CD4-positive, alpha-beta memory T cell (primary cell): ENCODE measurements at places on chromosomes 13 and 19.

DNA sequence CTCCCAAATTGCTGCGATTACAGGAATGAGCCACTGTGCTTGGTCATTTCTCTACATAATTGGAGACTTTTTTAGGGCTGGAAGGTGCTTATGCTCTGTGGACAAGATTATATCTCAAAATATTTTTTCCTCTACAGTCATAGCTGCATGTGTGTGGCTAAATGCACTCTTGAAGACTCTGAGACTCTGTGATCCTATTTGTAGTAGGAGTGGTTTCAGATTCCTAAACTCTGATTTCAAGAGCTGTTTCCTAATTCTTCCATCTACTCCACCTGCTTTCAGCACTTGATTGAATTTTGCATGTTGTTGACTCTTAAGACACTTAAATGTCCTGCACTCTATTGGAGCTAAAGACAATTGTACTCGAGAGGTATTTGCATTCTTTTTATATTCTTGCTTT is 78.0 kb downstream of the KLF5 start:
- DNase-seq = no peak

DNA sequence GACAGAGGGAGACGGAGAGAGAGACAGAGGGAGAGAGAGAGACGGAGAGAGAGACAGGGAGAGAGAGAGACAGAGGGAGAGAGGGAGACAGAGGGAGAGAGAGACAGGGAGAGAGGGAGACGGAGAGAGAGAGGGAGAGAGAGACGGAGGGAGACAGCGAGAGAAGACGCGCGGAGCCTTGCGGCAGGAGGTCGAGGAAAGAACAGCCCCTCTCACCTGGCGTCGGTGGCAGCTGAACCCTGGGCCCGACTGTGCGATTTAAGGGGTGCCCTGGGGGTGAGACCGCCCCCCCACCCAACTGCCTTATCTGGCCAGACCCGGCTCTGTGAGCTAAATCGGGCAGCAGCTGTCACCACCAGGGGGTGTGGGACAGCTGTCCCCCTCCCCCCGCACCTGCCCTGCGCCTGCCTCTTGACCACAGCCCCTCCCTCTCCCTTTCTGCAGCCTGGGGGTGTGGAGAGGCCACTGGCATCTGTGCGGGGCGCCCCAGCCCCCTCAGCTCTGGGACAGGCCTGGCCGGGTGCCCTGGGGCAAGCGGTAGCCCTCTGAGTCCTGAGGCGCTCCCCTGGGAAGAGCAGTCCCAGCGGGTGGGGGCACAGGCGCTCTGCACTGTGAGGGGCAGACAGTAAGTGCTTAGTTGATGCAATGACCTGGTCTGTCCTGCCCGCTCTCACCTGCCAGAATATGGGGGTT is 10.8 kb downstream of the JOSD2 start:
- DNase-seq = no peak

DNA sequence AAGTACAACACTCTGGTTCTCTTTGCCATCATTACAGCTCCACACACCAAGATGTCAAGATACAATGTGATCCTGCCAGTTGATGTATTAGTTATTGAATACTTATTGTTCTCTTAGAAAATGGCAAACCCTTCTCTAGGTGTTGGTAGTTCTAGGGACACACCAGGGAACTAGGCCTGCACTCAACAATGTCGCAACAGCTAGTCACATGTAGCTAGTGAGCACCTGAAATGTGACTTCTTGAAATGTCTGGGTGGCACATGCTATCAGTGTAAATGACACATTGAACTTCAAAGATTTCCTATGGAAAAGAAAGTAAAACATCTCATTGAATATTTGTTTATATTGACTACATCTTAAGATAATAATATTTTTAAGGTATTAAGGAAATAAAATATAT is 49.7 kb downstream of the DACH1 start:
- no peak for DNase-seq

DNA sequence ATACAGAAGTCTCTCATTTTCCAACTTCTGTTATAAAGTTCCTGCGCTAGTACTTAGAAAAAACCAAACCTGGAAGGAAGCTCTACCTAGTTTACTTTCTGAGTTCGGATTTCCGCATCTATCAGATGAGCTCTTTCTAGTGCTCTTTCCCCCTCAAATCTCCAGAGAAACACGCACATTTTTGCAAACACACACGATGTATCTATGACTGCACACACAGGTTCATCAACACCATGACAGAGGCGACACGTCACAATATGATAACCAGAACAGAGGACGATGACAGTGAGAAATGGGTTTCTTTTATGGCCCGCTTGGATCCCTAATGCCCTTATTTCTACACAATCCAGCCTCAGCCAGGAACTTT is 629 bp upstream of the LRRC63 start:
- peak; percentile 74 for DNase-seq

DNA sequence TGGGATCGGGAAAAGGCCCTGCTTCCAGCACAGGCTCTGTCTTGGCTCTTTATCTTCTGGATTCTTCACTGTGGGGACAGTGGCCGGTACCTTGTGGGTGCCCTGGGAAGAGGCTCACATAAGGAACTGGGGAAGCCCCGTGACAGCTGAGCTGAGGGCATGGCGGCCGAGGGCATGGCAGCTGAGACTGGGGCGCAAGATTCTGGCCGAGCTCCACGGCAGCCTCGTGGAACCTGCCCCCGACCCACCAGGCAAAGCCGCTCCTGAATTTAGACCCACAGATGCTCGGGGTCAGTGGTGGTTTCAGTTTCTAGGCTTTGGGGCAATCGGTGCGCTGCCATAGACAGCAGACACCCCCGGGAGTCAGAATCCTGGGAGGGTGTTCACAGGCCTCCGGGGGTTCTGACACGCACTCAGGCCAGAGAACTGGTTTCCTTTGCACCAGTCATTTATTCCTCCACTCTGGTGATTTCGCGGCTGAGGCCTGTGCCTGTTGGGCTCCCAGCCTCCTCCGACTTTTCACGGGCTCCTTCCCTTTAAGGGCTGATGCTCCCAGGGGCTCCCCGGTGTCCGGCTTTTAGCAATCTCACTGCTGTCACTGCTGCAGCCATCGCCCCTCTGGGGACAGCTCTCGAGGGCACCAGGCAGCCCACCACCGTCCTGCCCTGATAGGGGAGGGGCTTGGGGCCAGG is 117.6 kb downstream of the TEX29 start:
- no peak for DNase-seq

GRCh38 chr19:8357007-8357521 is 6.9 kb upstream of the ANGPTL4 start:
- no peak for DNase-seq

GRCh38 chr19:38287604-38288003 is 16.4 kb upstream of the C19orf33 start:
- DNase-seq = no peak

DNA sequence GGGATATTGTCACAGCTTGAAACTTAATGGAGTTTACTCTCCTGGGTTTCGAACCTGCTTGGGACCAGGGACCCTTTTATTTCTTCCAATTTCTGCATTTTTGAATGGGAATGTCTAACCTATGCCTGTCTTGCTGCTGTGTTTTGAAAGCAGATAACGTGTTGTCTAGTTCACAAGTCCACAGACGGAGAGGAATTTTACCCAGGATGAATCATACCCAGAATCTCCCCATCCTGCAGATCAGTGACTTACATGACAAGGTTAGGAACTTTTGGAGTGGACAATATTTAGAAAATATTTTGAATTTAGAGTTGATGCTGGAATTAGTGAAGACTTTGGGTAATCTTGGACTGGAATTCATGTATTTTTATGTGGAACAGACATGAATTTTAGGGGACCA is 68.6 kb upstream of the RFXAP start:
- DNase-seq = no peak

DNA sequence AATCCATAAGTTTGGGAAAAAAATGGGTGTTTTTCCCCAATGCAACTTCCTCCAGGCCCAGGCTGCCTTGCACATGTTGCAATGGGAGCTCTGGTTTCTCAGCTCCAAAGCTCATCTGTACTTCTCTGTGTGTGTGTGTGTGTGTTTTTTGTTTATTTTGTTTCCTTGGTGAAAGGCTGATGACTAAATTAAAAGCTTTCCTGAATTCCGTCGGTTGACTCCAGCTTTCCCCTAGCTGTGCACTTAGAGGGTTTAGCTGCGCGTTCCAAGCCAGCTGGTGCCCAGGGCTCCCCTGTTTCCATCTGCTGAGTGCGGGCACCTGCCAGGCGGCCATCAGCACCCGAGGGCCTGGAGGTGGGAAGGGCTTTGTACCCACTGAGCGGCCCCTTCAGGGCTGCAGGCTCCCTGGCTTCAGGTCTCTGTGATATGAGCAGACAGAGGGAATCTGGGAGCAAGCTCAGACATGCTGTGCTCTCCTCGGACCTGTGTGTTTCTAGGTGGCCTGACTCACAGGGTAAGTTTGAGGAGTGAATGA is 129.1 kb upstream of the SOX1 start:
- DNase-seq = no peak

DNA sequence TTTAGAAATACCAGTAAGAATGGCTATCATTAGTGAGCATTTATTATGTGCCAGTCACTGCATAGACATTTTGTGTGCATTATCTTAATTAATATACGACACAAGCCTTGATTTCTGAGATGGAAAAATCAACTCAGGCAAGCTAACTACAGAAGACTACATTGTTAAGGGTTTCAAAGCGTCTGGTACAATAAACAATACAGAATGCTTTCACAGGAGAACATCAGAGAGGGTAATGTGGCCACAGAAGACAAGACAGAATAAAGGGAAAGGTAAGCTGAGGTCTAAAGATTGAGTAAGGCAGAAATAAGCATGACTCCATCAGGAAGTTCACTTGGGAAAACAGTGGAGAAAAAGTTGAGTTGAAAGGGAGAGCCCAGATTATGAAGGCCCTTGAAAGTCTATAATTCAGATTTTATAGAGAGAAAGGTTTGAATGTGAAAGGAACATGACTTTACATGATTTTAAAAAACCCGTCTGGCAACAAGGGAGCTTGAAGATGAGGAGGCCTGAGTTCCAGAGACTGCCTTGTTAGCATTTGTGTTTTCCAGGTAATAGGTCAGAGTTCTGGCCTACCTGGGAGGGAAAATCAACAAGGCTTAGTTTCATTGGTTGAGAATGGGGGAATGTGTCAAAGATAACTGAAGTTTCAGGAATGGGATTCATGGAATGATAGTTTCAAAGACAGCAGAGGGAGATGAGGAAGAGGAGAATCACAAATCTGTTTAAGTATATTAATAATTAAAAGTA is 1.8 kb upstream of the MBNL2 start:
- DNase-seq = no peak

DNA sequence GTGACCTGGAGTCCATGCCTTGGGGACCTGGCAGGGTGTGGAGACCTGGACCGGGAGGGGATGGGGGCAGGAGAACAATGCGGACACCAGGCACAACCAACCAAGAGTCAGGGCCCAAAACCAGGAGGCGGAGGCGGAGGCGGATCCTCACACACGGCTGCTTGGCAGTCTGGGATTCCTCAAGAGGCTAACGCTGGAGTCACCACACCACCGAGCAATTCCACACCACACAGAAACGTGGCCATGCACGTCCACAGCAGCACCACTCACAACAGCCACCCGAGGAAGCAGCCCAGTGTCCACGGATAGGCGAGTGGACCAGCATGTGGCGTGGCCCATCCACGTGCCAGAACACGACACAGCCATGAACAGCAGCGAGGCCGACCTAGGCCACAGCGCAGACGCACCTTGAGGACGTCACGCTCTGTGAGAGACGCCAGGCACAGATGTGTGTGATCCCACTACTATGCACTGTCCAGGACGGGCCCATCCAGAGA is 17.7 kb downstream of the SBNO2 start:
- DNase-seq = no peak

DNA sequence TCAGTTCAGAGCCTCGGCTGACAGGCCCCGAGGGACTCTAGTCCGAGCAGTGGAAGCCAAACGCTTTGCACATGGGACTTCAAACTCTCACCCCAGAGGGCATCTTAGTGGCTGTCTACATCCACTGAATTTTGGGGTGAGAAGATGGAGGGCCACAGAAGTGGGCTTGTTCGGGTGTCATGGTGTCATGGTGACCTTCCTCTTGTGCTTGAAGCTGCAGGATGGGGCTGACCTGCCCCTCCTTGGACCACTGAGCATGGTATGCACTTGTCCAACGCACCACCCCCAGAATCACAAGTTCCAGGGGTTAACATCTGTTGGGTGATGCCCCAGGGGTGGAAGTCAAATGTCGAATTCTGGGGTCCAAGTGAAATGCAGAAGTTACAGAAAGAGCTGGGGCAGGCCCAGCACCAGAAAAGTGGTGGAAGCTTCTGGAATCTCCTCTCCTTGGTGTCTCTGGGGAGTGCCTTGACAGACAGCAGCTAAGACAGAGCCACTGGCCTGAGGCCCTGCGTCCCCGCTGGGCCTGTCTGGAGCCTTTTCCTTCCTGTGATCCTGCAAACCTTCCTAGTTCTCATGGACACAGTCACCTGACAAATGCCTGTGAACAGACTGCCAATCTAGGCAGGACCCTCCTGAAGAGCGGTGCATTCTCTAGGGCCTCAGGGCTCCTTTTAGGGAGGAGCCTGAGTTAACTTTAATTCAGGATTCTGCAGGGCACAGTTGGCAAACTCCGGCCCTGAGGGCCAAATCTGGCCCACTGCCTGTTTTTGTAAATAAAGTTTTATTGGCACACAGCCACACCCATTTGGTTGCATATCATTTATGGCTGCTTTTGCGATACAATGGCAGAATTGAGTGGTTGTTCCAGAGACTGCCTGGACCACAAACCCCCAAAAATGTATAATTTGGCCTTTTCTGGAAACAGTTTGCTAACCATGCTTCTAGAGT is 65.1 kb upstream of the RANBP3 start:
- no peak for DNase-seq

DNA sequence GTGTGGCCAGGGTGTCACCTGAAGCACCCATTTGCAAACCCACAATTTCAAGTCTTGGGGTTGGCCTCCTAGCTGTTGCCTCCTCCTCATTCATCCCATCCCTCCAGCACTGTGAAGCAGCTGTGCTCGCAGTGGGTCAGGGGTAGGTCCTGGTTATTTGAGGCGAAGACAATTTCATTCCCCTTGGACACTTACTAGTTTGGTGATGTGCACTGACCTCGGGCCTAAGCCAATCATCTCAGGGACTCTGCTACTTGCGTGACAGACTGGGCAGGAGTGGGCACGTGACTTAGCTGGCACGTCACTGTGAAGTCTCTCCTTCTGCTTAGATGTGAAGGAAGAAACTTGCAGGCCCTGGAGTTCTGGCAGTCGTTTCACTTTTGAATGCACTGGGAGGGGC is 3.5 kb upstream of the ATP11A start:
- no peak for DNase-seq

DNA sequence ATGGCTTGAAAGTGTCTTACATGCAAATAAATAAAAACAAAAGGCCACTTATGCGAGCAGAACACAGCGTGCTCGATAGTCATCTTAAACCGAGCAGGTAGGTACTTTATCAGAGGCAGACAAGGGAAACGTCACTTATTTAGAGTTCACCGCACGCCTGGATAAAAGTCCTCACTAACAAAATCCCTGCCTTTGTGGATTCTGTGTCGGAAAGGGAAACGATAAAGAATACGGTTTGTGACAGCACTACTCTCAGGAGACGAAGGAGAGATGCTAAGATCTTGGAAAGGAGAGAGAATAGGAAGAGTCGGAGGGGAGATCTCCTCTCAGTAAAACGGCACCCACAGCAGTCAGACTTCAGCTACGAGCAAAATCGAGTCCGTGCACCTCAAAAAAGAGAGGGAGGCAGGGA is 581 bp downstream of the RCBTB1 start:
- no peak for DNase-seq

- no peak for DNase-seq
These were observed 108.6 kb downstream of the LACC1 start for GRCh38 chr13:43988302-43988701.

GRCh38 chr19:4064149-4064495 is 2.6 kb downstream of the ZBTB7A start:
- no peak for DNase-seq

GRCh38 chr19:42091742-42092141 is 15.8 kb downstream of the ZNF574 start:
- DNase-seq = no peak
